ENCODE measurements at places on chromosomes 1 and 21. TPM values are rescaled to one million over a fixed set of nuclear protein-coding genes. Genes with fewer than 3 reads are reported as not detected.

- H3K36me3 ChIP-seq, result peaks cover 21% of the 10 kb centered on the region
- no peak overlapping the region for H3K4me3 ChIP-seq
- no peaks in the 10 kb centered on the region for H3K27me3 ChIP-seq
- no peak overlapping the region for H3K27ac ChIP-seq
Observed at GRCh38 chr1:244680667-244681066, 27.7 kb downstream of the DESI2 start.

GRCh38 chr1:16367968-16368890 lies 1.2 kb downstream of the SZRD1 start:
- peak; percentile 28 for DNase-seq
- H3K27me3 ChIP-seq, result no peaks in the 10 kb centered on the region
- H3K36me3 ChIP-seq, result peaks cover 20% of the 10 kb centered on the region
- peak overlapping the region; percentile 97 for H3K4me3 ChIP-seq

GRCh38 chr1:150780510-150780909 lies 14.9 kb upstream of the CTSS start:
- DNase-seq, result no peak
- H3K27ac ChIP-seq, result no peak overlapping the region
- H3K4me1 ChIP-seq, result peaks cover 12% of the 10 kb centered on the region
- no peak overlapping the region for H3K4me3 ChIP-seq
- H3K27me3 ChIP-seq, result no peaks in the 10 kb centered on the region

DNA sequence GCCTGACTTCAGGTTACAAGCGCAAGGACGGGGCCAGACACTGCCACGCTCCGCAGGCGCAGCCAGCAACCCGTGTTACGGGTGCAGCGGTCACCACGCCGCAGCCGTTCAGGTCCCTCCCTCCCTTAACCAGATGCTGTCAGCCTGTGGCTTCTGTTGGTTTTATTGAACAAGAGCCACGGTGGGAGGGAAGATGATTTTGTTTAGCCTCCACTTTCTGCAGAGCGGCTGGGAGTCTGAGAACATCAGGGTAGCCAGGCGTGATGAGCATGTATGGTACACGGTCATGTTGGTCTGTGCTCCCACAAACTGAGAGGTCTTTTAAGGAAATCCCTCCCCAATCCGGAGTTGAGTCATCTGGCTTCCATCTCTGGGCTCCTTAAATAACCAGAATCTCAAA lies 18.5 kb upstream of the ADARB1 start:
- no peaks in the 10 kb centered on the region for H3K4me1 ChIP-seq
- H3K27ac ChIP-seq, result no peak overlapping the region
- H3K27me3 ChIP-seq, result peaks cover 24% of the 10 kb centered on the region
- no peak overlapping the region for H3K4me3 ChIP-seq
- no peak for DNase-seq

- H3K27ac ChIP-seq, result no peak within 1 kb of the TSS
- H3K36me3 ChIP-seq, result no peaks in the 10 kb centered on the region
- H3K4me1 ChIP-seq, result peaks cover 11% of the 10 kb centered on the region
- peaks cover 50% of the 10 kb centered on the region for H3K27me3 ChIP-seq
- DNase-seq, result no peak
- no peak within 1 kb of the TSS for H3K4me3 ChIP-seq
Observed at GRCh38 chr1:20588634-20589225, at the start of gene CDA. CDA (plus strand) TSS chr1:20589097; CDS start chr1:20589130, 33 bp downstream.

- H3K4me3 ChIP-seq, result no peak overlapping the region
- H3K4me1 ChIP-seq, result peaks cover 43% of the 10 kb centered on the region
- H3K27me3 ChIP-seq, result no peaks in the 10 kb centered on the region
- peaks cover 21% of the 10 kb centered on the region for H3K36me3 ChIP-seq
- DNase-seq, result no peak
- no peak overlapping the region for H3K27ac ChIP-seq
Observed at GRCh38 chr1:230120289-230120920, 53.4 kb downstream of the GALNT2 start.

NTNG1 gene
- not detected for total RNA-seq

DNA sequence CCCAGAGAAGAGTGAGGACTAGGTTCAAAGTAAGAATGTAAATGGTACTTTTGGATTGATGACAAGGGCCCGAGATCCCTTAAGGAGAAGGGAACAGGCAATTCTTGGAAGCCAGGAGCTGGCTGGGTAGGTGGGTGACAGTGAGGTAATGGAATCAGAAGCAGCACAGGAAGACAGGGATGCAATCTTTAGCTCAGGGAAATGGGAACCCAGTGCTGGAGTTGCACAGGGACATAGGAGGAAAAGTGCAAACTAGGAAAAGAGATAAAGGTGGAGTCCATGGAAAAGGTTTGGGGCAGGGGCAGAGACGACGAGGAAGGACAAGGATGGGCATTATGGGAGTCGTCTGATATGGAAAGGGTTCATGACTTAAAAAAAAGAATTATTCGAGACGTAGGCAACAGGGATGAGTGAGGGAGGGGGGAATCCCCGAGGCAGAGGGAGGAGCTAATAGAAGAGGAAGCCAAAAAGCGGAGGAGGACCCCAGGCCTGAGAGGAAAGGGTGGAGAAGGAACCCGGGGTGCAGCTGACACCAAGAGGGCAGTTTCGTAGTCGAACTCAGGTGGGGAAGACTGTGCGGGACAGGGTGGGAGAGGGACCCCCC lies 495 bp downstream of the PI4KB start:
- peak overlapping the region; percentile 95 for H3K4me3 ChIP-seq
- H3K27me3 ChIP-seq, result no peaks in the 10 kb centered on the region
- peak overlapping the region; percentile 89 for H3K27ac ChIP-seq

DNA sequence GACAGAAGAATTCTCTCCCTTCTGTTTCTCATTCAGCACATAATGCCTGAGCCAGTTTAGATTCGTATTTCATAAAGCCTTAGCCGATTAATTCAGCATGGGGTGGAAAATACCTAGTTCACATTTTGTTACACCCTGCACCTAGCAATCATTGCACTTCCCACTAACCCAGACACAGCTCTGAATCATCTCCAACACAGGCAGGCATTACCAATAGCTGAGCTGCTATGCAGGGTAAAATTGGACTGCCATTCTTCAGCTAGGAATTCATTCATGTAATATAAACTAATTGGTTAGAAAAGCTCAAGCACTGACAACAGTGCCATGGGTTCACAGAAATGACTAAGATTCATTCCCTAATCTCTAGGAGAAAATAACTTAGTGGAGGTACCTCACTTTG lies 26.9 kb upstream of the NKAIN1 start:
- H3K4me1 ChIP-seq, result no peaks in the 10 kb centered on the region

SIM2 gene
- 1.8 TPM for total RNA-seq

OSCP1 gene
- 2.7 TPM for total RNA-seq

DNA sequence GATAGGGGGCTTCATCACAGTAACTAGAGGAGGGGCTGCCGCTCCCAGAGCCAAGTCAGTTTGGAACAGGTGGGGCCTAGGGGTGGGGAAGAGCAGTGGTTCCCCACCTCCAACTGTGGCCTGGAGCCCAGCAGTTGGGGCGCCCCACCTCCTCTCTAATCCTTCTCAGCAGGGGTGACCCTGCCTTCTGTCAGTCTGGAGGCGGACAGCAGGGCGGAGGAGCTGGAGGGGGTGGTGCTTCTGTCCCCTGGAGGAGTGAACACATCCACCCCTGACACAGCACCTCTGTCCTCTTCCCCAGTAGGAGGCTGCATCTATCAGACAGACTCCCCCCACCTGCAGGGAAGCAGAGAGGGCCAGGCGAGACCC lies 73.8 kb downstream of the MRPL37 start:
- no peak for DNase-seq
- no peak overlapping the region for H3K4me3 ChIP-seq
- peaks cover 17% of the 10 kb centered on the region for H3K4me1 ChIP-seq
- no peak overlapping the region for H3K27ac ChIP-seq

CDKN2C gene
- 16.8 TPM for total RNA-seq

NUF2 gene
- 67.4 TPM for total RNA-seq

DNA sequence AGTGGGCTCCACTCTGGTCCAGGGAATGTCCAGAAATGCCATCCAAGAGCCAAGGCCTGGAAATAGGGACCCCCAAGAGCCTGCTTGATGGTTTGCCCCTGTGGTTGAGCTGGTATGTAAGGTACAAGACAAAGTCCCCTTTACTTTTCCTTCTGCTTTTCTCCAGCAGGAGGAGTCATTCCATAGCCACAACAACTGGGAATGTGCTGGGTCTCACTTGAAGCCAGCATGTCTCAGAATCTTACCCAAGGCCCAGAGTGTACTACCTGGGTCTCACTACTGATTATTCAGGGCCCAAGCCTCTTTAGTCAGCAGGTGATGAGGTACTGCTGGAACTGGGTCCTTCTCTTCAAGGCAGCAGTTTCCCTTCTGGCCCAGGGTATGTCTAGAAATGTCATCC lies 62.1 kb upstream of the CD55 start:
- no peaks in the 10 kb centered on the region for H3K36me3 ChIP-seq
- H3K4me3 ChIP-seq, result no peak overlapping the region
- no peaks in the 10 kb centered on the region for H3K27me3 ChIP-seq
- H3K4me1 ChIP-seq, result no peaks in the 10 kb centered on the region
- no peak for DNase-seq

- no peak overlapping the region for H3K27ac ChIP-seq
- no peaks in the 10 kb centered on the region for H3K27me3 ChIP-seq
- H3K4me3 ChIP-seq, result no peak overlapping the region
- H3K36me3 ChIP-seq, result no peaks in the 10 kb centered on the region
Observed at GRCh38 chr1:67969446-67969845, 81.0 kb downstream of the DIRAS3 start.

GRCh38 chr1:202966006-202966898 lies 805 bp downstream of the CYB5R1 start:
- peaks cover 28% of the 10 kb centered on the region for H3K4me1 ChIP-seq
- peak overlapping the region; percentile 76 for H3K4me3 ChIP-seq
- H3K36me3 ChIP-seq, result peaks cover 4% of the 10 kb centered on the region
- H3K27me3 ChIP-seq, result no peaks in the 10 kb centered on the region
- peak overlapping the region; percentile 62 for H3K27ac ChIP-seq
- no peak for DNase-seq

VPS26C gene
- 50.3 TPM for total RNA-seq

DNA sequence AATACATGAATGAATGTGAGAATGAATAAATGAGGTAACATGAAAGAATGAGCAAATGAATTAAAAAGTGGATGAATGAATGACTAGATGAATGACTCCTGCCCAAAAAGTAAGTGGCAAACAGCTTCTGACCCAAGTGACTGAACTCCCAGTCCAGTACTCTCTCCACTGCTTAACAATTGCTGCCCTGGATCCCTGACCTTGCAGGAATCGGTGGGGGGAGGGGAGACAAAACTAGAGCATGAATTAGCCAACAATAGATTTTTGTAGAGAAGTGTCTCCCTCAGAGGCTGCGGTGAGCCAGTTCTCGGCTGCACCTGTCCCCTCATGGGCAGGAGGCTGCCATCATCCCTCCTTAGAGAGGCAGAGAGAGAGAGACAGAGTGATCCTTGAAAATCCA lies 5.9 kb upstream of the GRIK3 start:
- H3K4me3 ChIP-seq, result no peak overlapping the region
- H3K27ac ChIP-seq, result no peak overlapping the region
- no peak for DNase-seq
- peaks cover 3% of the 10 kb centered on the region for H3K4me1 ChIP-seq

EVA1C gene
- 9.3 TPM for total RNA-seq

DNA sequence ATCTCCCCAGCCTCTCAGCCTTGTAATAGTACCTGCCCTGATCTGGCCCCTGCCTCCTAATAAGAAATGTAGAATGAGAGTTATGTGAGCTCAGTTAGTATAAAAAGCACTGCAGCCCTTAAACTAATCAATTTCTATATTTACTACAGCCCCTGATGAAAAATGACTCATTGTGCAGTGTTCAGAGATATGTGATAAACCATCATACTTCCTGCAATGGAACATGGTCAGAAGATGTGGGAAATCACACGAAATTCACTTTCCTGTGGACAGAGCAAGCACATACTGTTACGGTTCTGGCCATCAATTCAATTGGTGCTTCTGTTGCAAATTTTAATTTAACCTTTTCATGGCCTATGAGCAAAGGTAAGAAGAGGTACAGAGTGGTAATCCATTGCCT lies 176.8 kb upstream of the PDE4B start:
- no peaks in the 10 kb centered on the region for H3K27me3 ChIP-seq
- no peak overlapping the region for H3K27ac ChIP-seq
- no peak for DNase-seq
- peaks cover 15% of the 10 kb centered on the region for H3K4me1 ChIP-seq
- no peak overlapping the region for H3K4me3 ChIP-seq
- H3K36me3 ChIP-seq, result no peaks in the 10 kb centered on the region

- H3K4me1 ChIP-seq, result no peaks in the 10 kb centered on the region
- no peak overlapping the region for H3K4me3 ChIP-seq
- no peaks in the 10 kb centered on the region for H3K36me3 ChIP-seq
- H3K27me3 ChIP-seq, result no peaks in the 10 kb centered on the region
- DNase-seq, result no peak
- H3K27ac ChIP-seq, result no peak overlapping the region
Observed at GRCh38 chr1:68268896-68269483, 36.7 kb upstream of the WLS start.

CD160 gene
- total RNA-seq, result 0.14 TPM

SLC35E2B gene
- total RNA-seq, result 30.1 TPM

DNA sequence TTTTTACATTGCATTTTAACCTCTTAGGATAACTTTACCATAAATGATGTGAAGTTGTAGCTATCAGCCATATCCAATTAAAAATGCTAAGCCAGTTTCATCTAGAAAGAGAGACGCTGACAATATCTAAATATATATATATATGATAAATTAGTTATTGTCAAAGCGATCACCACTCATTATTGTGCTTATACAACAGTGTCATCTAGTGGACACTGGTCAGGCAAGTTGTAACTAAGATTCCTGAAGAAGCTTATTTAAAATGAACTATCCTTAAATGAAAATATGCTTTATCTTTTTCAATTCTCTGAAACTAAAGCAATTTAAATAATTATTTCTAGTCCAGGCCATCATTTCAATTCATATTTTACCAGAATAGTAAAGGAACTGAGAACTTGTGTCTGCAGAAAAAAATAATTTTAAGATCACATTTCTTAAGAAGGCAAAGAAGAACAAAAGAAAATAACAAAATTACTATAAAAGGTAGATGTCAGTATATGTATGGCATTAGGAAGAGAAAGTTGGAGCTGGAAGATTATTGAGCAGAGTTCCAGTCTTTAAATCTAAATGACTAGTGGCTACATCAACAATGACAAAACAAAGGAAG lies 193.3 kb upstream of the SNX7 start:
- no peak overlapping the region for H3K4me3 ChIP-seq
- no peaks in the 10 kb centered on the region for H3K27me3 ChIP-seq
- no peak for DNase-seq
- H3K27ac ChIP-seq, result no peak overlapping the region
- H3K4me1 ChIP-seq, result no peaks in the 10 kb centered on the region

DNA sequence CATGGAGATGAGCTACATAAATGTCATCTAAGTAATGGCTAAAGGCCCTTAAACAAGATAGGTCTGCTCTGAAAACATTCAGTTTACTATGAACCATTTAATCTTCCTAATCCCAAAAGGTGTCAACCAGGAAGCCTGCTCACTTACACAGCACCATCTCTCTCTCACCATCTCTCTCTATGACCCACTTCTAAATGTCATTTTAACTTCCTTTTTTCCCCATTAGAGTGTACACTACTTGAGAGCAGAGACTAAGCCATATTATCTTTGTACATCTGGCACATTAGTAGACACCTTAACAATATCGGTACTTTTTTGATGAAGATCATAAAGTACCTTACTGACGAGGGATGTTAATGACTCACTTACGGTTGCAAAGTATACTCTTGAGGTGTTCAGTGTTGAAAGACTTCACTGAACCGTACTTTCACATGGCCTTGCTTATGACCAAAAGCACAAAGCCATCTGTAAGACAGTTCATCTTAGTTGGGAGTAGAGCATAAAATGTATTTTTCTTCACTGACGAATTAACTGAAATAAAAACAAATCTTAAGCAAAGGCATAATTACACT lies 25.4 kb downstream of the FBXO42 start:
- no peak overlapping the region for H3K4me3 ChIP-seq
- H3K27ac ChIP-seq, result no peak overlapping the region
- peaks cover 8% of the 10 kb centered on the region for H3K4me1 ChIP-seq
- no peaks in the 10 kb centered on the region for H3K27me3 ChIP-seq
- H3K36me3 ChIP-seq, result peaks cover 6% of the 10 kb centered on the region

C1orf115 gene
- 0.73 TPM for total RNA-seq
